ENCODE measurements at places on chromosomes 5 and 9. TPM values are rescaled to one million over a fixed set of nuclear protein-coding genes. Genes with fewer than 3 reads are reported as not detected.

The TMEM167A gene
- 55.7 TPM for total RNA-seq

The IFNA6 gene
- total RNA-seq: not detected

The FOXI1 gene
- total RNA-seq: not detected

The CMYA5 gene
- total RNA-seq: 1.7 TPM

The OGN gene
- total RNA-seq: not detected

The KIF20A gene
- 60.0 TPM for total RNA-seq

The SPEF2 gene
- 4.3 TPM for total RNA-seq

The PALM2AKAP2 gene
- 24.5 TPM for total RNA-seq

The CTSV gene
- total RNA-seq: 0.32 TPM

The CAVIN4 gene
- total RNA-seq: 1.3 TPM

The PCDHA9 gene
- under 0.01 TPM for total RNA-seq

The DMRT3 gene
- not detected for total RNA-seq

Measured in fibroblast of villous mesenchyme (primary cell).